ENCODE measurements at places on chromosomes 1 and 21. TPM values are rescaled to one million over a fixed set of nuclear protein-coding genes. Genes with fewer than 3 reads are reported as not detected.
A peak's percentile ranks its signal among the peaks of the same experiment; 100 is the strongest.

DNA sequence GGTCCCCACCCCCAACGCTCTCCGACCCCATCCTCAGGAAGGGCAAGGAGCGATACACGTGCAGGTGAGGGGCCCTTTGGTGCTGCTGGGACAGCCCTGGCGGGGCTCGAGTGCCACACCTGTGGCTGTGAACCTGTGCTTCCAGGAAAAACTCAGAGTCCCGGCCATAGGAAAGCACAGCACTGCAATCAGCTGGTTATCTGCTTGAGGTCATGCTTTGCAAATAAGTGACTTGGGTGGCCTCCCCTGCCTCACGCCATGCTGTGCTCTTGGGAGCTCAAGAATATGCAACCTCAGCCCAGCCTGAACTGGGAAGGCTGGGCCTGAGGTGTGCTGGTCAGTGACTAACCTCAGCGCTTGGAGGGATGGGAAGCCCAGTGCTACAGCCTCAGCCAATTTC is 36.5 kb upstream of the ARHGEF16 start:
- H3K27ac ChIP-seq = no peak overlapping the region
- H3K4me3 ChIP-seq = no peak overlapping the region
- DNase-seq = no peak

The ANGEL2 gene
- 79.8 TPM for total RNA-seq

GRCh38 chr1:247475793-247476192 is 17.9 kb upstream of the OR2B11 start:
- no peaks in the 10 kb centered on the region for H3K4me1 ChIP-seq
- H3K4me3 ChIP-seq = no peak overlapping the region
- no peaks in the 10 kb centered on the region for H3K27me3 ChIP-seq
- no peak overlapping the region for H3K27ac ChIP-seq
- no peak for DNase-seq

GRCh38 chr1:176604461-176604860 is 141.5 kb downstream of the PAPPA2 start:
- DNase-seq = no peak
- no peak overlapping the region for H3K27ac ChIP-seq
- no peaks in the 10 kb centered on the region for H3K27me3 ChIP-seq
- H3K4me1 ChIP-seq = no peaks in the 10 kb centered on the region
- H3K36me3 ChIP-seq = no peaks in the 10 kb centered on the region

- H3K4me3 ChIP-seq = no peak overlapping the region
- H3K36me3 ChIP-seq = no peaks in the 10 kb centered on the region
- DNase-seq = no peak
- no peaks in the 10 kb centered on the region for H3K27me3 ChIP-seq
Measured at GRCh38 chr1:14755518-14756252, 157.2 kb downstream of the KAZN start.

DNA sequence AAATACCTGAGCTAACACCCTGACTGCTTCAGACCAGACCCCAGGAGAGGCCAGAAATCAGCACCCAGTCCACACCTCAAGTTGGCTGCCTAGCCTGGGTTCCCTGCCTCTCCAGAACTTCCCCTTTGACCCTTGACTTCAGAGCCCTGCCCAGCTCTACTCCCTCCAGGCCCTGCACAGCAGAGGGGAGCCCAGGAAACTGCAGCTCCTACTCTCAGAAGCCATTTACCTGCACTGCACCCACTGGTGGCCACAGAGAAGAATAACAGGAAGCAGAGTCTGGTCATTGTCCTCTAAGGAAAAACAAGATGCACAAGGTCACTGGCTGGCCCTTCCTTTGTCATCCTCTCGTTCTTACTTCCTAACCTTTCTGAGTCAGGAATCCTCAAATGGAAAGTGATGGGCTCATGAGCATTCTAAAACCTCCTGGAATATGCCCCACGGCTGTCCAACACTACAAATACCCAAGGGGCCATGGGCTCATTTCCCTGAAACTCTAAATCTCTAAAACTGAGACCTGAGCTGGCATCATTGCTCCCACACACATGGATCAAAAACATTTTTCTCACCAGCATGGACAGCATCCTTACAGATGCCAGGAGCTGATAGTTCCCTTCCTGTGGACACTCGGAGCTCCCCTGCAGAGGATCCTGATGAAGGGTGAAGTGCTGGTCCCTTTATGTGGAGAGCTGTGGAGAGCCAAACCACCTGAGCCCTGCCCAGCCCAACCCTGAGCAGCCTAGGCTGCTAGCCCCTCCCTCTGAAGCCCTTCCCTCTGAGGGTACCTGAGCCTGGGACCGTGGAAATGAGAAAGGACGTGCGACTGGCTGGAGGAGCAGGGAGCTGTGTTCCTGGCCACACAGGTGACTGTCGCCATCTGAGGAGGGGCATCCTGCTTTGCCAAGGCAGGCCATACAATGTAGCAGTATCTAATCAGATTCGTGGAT is at the start of gene ITLN2:
TSS of gene ITLN2 (minus strand) at position 652 of the 947 bp plus-strand sequence. CDS start at position 584, 68 bp downstream.
- H3K4me1 ChIP-seq = no peaks in the 10 kb centered on the region
- H3K4me3 ChIP-seq = no peak within 1 kb of the TSS
- no peak within 1 kb of the TSS for H3K27ac ChIP-seq
- DNase-seq = peak; percentile 35
- H3K36me3 ChIP-seq = no peaks in the 10 kb centered on the region

DNA sequence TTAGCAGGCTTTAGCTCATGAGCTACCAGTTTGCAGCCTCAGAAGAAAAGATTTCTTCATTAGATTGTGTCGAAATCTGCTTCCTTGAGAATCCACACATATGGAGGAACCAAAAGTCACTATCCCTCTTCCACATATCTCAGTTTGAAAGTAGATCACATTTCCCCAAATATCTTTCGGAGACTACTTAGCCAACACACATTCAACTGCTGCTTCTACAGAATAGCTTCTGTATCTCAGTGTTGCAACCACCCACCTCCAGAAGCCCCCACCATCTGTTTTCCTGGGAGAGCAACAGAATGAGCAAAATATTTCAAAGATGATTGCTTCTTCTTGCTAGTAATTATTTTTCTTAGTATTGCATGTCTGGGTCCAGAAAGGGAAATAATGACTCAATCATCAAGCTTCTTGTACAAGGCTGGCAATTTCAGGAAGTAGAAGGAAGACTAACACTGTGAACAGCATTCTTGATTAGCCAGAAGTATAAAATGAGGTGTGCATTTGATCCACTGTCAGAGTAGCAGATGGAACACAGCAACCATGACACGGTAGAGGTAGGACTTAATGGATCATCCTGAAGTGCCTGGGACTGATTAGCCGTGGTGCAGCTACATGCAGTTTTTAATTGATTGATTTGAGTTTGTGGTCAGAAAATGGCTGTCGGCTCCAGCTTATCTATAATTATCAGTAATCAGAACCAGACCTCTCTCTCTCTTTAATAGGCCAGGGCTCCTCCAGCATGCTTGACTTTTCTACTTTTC is 24.9 kb downstream of the ZC3H11B start:
- no peak for DNase-seq
- no peak overlapping the region for H3K4me3 ChIP-seq
- H3K4me1 ChIP-seq = no peaks in the 10 kb centered on the region
- H3K27me3 ChIP-seq = no peaks in the 10 kb centered on the region

DNA sequence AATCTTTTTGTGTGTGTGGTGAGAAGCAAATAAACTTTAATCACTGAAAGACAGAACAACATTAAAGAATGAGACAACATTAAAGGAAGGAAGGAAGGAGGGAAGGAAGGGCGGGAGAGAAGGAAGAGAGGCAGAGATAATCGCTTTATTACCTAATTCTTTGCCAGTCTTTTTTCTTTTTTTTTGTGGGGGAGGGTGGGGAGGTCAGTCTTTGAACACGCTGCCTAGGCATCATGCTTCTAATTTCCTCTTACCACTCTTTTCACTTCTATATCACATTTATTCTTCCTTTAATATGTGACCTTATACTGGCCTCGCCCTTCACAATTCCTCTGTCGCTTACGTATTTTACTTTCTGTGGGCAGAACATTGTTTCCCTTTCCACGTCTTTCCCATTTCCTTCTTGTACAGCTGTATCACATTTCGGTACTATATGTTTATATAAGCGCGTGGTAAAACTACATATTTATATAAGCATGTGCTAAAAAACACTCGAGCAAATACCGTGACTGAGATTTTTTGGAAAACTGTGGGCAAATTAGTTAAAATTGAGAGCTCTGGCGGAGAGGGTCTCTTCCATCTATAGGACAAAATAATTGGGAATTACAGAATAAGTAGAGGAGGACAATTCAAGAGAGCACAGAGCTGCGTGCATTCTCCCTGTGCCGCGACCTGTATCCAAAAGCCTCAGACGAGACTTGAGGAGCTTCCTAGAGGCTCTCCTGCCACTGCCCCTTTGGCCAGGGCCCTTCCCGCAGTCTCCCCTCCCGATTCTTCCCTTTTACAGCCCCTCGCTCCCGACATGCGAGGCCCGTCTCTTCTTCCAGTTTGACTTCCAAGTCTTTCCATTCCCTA is 823 bp upstream of the PRKAA2 start:
- H3K36me3 ChIP-seq = no peaks in the 10 kb centered on the region
- DNase-seq = no peak
- peaks cover 15% of the 10 kb centered on the region for H3K27me3 ChIP-seq
- H3K27ac ChIP-seq = no peak overlapping the region
- no peak overlapping the region for H3K4me3 ChIP-seq

The KLF17 gene
- total RNA-seq = not detected

DNA sequence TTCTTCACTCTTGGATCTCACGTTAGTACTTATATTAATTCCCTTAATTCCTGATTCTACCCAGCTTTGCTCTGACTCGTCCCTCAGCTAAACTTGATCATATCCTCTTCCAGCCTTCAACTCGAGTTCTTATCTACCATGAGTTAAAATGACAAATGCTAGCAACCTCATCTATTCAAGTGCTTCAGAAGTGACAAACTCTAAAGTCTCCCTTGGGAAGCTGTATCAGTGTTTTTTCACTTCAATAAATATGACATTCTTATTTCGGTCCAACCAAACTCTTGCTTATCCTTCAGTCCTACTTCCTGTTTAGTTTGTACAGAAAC is 75.3 kb downstream of the FOXJ3 start:
- no peaks in the 10 kb centered on the region for H3K27me3 ChIP-seq
- H3K36me3 ChIP-seq = no peaks in the 10 kb centered on the region
- H3K27ac ChIP-seq = no peak overlapping the region
- H3K4me1 ChIP-seq = peaks cover 5% of the 10 kb centered on the region
- H3K4me3 ChIP-seq = no peak overlapping the region
- no peak for DNase-seq

Measured in CD4-positive, alpha-beta memory T cell (primary cell).